ENCODE measurements at places on chromosomes 2 and 18. TPM values are rescaled to one million over a fixed set of nuclear protein-coding genes. Genes with fewer than 3 reads are reported as not detected.

GRCh38 chr2:217513258-217513657 is 489.5 kb downstream of the TNS1 start:
- DNase-seq, result peak; percentile 31

PLCD4 gene
- 1.2 TPM for total RNA-seq

GRCh38 chr2:97781981-97782380 is 68.6 kb downstream of the ZAP70 start:
- DNase-seq, result no peak

TRIM43 gene
- not detected for total RNA-seq

SERPINB5 gene
- total RNA-seq, result not detected

SOX11 gene
- total RNA-seq, result not detected

- DNase-seq, result no peak
Measured at GRCh38 chr18:49911427-49911826, 98.1 kb upstream of the ACAA2 start.

KCNIP3 gene
- total RNA-seq, result 2.9 TPM

DNA sequence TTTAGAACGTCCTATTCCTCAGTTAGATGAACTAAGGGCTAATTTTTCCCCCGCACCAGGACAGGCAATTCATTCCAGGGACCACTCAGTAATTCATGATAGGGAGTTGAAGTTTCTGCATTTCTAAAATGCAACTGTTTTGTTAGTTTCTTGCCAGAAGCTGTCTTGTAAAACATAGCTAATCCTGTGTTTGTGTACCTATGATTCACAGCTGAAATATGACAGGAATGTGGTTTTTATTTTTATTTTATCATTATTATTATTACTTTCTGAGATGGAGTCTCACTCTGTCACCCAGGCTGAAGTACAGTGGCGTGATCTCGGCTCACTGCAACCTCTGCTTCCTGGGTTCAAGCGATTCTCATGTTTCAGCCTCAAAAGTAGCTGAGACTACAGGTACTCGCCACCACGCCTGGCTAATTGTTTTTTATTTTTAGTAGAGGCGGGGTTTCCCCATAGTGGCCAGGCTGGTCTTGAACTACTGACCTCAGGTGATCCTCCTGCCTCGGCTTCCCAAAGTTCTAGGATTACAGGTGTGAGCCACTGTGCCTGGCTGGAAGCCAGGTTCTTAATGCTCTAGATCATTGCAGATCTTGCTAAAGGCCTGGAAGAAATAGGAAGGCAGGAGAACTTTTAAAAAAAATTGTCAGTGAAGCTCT is 154.8 kb upstream of the FHL2 start:
- peak; percentile 47 for DNase-seq

GRCh38 chr2:18949871-18950270 is 360.5 kb upstream of the NT5C1B start:
- no peak for DNase-seq

DNA sequence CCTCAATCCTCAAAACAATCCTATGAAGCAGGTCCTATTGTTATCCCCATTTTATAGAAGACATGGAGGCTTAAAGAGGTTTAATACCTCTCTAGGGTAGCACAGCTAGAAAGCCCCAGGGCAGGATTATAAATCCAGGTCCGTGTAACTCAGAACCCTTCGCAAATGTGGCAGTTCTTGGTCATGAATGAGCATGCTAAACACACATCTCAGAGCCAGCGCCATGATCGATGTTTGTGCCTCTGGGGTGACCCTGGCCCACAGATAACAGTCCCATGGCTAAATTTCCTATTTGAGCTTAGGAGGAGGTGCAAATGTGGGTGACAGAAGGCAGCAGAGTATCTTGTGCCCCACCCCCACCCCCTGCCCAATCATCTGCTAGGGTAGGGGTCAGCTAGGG is 17.5 kb downstream of the DNMT3A start:
- DNase-seq, result no peak

USP34 gene
- total RNA-seq, result 130 TPM

DNA sequence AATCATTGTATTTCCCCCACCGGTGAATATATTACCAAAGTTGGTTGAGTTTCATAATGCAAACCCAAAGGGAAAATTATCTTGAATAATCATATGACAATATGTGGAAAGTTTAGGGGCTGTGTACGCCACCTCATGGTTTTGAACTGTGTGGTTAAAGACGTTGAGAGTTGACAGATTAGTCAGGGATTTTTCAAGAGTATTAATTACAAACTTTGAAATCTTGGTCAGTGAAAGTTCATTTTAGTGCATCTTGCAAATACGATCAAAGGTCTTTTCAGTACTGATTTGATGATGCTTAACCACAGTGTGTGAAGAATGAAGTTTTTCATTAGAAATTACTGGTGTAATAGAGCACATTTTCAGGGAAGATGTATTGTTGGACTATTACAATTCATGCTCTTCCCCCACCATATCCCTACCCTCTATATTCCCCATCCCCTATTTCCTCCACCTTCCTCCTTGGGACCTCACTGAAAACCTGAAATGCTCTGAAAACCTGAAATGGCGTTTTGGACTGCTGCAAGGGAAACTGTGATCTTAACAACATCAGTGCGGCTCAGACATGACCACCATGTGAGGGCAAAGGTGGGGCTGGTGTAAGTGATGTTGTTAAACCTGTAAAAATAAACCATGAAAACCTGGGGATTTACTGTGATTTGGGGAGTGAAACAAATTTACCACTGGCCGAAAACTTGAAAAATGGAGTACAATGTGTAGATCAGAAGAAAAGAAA is 4.5 kb upstream of the BCL2L11 start:
- no peak for DNase-seq

GRCh38 chr2:95389245-95390119 is 13.0 kb upstream of the FAHD2A start:
- DNase-seq, result peak; percentile 67

- no peak for DNase-seq
Measured at GRCh38 chr2:45394216-45394615, 216.9 kb downstream of the SRBD1 start.

GRCh38 chr18:79975985-79976680 is 11.7 kb downstream of the HSBP1L1 start:
- DNase-seq, result no peak

GRCh38 chr2:141384676-141385075 is 746.1 kb downstream of the LRP1B start:
- DNase-seq, result peak; percentile 21

PLB1 gene
- 2.7 TPM for total RNA-seq

- no peak for DNase-seq
Measured at GRCh38 chr2:14081521-14081920, 551.0 kb upstream of the LRATD1 start.

- DNase-seq, result peak; percentile 40
Measured at GRCh38 chr2:42167458-42167857, 1.7 kb upstream of the EML4 start.

LMAN2L gene
- 12.2 TPM for total RNA-seq

- DNase-seq, result no peak
Measured at GRCh38 chr2:84301717-84302116, 157.4 kb downstream of the SUCLG1 start.

DNA sequence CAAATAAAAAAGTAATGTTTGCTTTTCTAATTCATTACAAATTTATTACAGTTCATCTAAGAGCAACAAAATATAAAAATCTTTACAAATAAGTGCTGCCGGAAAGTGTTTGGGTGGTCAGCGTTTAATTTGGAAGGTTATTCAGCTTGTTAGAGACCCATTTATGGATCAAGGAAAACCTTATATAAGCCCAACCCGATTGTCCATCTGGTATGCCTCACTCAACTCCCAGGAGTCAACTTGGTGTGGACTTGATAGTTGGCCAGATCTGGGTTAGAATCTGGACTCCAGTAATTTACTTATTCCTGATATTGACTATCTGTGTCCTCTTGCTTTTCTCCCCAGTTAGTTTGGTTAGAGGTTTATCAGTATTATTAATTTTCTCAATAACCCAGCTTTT is 106.2 kb downstream of the KCTD1 start:
- DNase-seq, result peak; percentile 59

SCYGR4 gene
- not detected for total RNA-seq

TACR1 gene
- total RNA-seq, result 0.09 TPM

DNA sequence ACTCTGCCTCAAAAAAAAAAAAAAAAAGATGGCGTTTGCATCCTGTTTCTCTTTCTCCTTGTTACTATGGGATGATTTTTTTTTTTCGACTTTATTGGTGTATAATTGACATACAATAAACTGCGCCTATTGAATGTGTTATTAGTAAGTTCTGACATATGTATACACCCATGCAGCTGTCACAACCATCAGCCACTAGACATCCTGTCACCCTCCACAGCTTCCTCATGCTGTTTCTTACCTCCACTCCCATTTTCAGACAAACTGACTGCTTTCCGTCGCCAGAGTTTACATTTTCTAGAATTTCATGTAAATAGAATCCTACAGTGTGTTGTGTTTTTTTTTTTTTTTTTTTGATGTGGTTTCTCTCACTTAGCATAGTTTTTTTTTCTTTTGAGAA is 27.9 kb downstream of the RRM2 start:
- no peak for DNase-seq

NDUFB3 gene
- total RNA-seq, result 198 TPM

- DNase-seq, result no peak
Measured at GRCh38 chr2:67689186-67689585, 292.1 kb downstream of the ETAA1 start.

NEB gene
- 0.41 TPM for total RNA-seq

GRCh38 chr18:69246027-69246426 is 154.7 kb upstream of the DOK6 start:
- no peak for DNase-seq

- DNase-seq, result no peak
Measured at GRCh38 chr2:89767572-89768435, 1076.3 kb downstream of the RPIA start.

DNA sequence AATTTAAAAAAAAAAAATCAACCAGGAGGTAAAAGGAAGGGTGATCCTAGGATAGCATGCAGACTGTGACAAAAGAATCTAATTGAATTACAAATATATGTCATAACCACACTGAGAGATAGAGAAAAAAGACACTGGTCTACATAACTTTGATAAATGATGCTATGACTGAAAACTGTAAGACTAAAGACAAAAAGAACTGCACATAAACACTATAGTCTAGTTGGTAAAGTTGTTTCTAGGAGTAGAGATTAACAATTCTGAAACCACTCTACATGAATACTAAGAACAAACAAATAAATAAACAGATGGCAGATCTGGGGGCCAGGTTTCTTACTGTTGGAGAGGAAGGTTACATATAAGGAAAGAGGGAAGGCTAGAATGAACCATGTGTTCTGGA is 14.6 kb upstream of the CHAC2 start:
- no peak for DNase-seq

ALK gene
- total RNA-seq, result 0.27 TPM

DNA sequence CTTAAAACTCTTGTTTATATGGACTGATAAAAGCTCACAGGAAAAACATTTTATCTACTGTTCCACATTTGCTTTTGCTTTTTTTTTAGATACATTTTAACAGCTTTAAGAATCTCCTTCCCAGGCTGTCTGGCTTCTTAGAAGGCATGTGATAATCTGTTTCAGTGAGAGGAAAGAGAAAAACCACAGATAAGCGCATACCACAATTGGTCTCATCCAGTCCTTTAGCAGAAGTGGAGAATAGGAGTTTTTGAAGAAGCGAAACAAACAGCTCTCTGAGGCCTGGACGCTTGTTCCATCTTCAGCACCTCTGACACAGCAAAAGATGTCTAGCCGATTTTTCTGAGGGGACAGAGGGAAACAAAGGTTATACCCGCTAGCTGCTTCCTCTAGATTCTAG is 37.6 kb downstream of the RMC1 start:
- no peak for DNase-seq

- DNase-seq, result no peak
Measured at GRCh38 chr2:221097949-221098348, 474.2 kb downstream of the EPHA4 start.

UNC80 gene
- not detected for total RNA-seq

IL1F10 gene
- not detected for total RNA-seq

DNA sequence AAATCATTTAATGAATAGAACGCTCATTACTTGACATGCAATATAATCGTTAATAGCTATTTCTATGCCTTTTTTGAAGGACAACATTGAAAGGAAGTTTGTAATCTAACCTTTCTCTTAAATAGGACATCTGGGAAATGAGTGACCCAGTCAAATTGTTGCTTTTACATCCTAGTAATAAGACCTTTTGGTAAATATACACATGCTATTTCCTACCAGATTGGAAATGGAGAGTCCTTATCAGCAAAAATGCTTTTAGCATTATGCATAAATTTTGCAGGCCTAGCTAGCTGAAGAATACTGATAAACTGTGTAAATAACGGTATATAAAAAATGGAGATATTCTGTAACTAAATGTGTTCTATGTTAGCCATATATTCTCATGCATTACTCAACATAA is 567.3 kb upstream of the DSEL start:
- DNase-seq, result peak; percentile 64

- peak; percentile 99 for DNase-seq
Measured at GRCh38 chr2:118668431-118669424, 178.7 kb downstream of the EN1 start.

ASB18 gene
- total RNA-seq, result not detected

PPP1CB gene
- 330 TPM for total RNA-seq

- no peak for DNase-seq
Measured at GRCh38 chr2:47297767-47298425, 105.1 kb upstream of the MSH2 start.

COLEC12 gene
- total RNA-seq, result 109 TPM

LIMS4 gene
- total RNA-seq, result 4.7 TPM

SERPINB13 gene
- not detected for total RNA-seq

DNA sequence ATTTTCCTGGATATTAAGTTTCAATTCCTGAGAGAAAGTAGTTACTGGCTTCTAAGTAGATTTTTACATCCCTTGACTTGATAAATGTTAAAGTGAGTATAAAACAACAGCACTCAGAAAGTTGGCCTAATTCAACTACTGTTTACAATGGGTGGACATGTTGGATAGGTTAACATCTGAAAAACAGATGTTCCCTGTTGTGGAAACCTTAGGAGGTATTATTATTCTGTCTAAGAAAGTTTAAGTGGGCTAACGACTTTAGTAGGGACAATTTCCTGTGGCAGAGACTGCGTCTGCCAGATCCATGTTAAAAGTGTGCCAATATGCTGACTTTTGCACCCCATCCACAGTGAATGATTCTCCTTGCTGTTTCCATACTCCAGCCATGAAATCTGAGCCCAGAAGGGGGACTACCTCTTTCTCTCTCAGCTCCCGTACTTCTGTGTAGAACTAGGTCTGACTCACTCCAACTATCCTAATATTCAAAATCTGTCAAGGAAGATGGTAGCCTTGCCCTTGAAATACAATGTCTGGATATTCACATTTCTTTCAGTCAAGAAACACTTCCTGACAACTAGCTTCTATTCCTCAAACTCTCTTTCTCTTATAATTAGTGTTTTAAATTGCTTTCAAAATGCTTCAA is 327.5 kb upstream of the HNRNPA3 start:
- DNase-seq, result no peak

RPL31 gene
- total RNA-seq, result 639 TPM

KCNG2 gene
- total RNA-seq, result not detected

GRCh38 chr2:5666798-5667197 is 25.4 kb upstream of the SOX11 start:
- no peak for DNase-seq

CNDP1 gene
- total RNA-seq, result not detected

Data from fibroblast of the aortic adventitia (primary cell).